Bronchus fibroblast of lung (primary cell): ENCODE measurements at places on chromosomes 5 and 9. TPM values are rescaled to one million over a fixed set of nuclear protein-coding genes. Genes with fewer than 3 reads are reported as not detected.

WDR31 gene
- 0.67 and 0.74 TPM in 2 replicates for total RNA-seq

LECT2 gene
- total RNA-seq, result not detected in 2 replicates

NR5A1 gene
- not detected in 2 replicates for total RNA-seq

EGFLAM gene
- total RNA-seq, result 1.2 TPM in 2 replicates

GARIN3 gene
- total RNA-seq, result not detected in 2 replicates

PCDHB12 gene
- not detected in 2 replicates for total RNA-seq

CHMP5 gene
- 52.2 and 66.9 TPM in 2 replicates for total RNA-seq

ZNF300 gene
- 8.0 and 8.1 TPM in 2 replicates for total RNA-seq

FGD3 gene
- total RNA-seq, result not detected in 2 replicates

PCDHGB1 gene
- total RNA-seq, result 0.30 and 0.34 TPM in 2 replicates

BNC2 gene
- total RNA-seq, result 16.3 and 23.9 TPM in 2 replicates

LMX1B gene
- total RNA-seq, result not detected in 2 replicates

CCDC192 gene
- total RNA-seq, result not detected in 2 replicates

SLC6A19 gene
- not detected in 2 replicates for total RNA-seq

EQTN gene
- not detected in 2 replicates for total RNA-seq

STPG3 gene
- total RNA-seq, result not detected in 2 replicates

CCNJL gene
- 0.34 and 1.0 TPM in 2 replicates for total RNA-seq

FOXI1 gene
- total RNA-seq, result not detected in 2 replicates

HRCT1 gene
- 3.2 and 5.4 TPM in 2 replicates for total RNA-seq

ANKRD31 gene
- total RNA-seq, result under 0.01 TPM in 2 replicates
